ENCODE measurements at places on chromosomes 11 and 22. TPM values are rescaled to one million over a fixed set of nuclear protein-coding genes. Genes with fewer than 3 reads are reported as not detected.

Gene BRSK2
- 0.30 TPM for total RNA-seq

Gene CCDC188
- not detected for total RNA-seq

Gene MMP13
- total RNA-seq = not detected

Gene OR6T1
- not detected for total RNA-seq

Gene DNAJB7
- total RNA-seq = not detected

Gene ACR
- not detected for total RNA-seq

Gene OR5D18
- not detected for total RNA-seq

Gene GLB1L3
- total RNA-seq = 1.8 TPM

Gene NNMT
- total RNA-seq = not detected

Gene GGTLC3
- not detected for total RNA-seq

Gene CD82
- total RNA-seq = 319 TPM

Gene FOLR2
- total RNA-seq = 1.1 TPM

Gene POU2F3
- not detected for total RNA-seq

Gene OR5B17
- total RNA-seq = not detected

Gene AMOTL1
- 0.05 TPM for total RNA-seq

Gene OR56B4
- total RNA-seq = not detected
